ENCODE measurements at places on chromosomes 6 and 20. TPM values are rescaled to one million over a fixed set of nuclear protein-coding genes. Genes with fewer than 3 reads are reported as not detected.
A peak's percentile ranks its signal among the peaks of the same experiment; 100 is the strongest.

Gene BNIP5
- total RNA-seq, result not detected

Gene SYNDIG1
- total RNA-seq, result 5.9 TPM

Gene CST2
- total RNA-seq, result not detected

Gene PSORS1C2
- total RNA-seq, result not detected

Gene CNKSR3
- total RNA-seq, result 6.2 TPM

Gene NKAIN4
- total RNA-seq, result 6.9 TPM

- no peaks in the 10 kb centered on the region for H3K36me3 ChIP-seq
- H3K4me1 ChIP-seq, result peaks cover 8% of the 10 kb centered on the region
- H3K4me3 ChIP-seq, result peak overlapping the region; percentile 86
- DNase-seq, result peak; percentile 79
- peak overlapping the region; percentile 59 for H3K27ac ChIP-seq
Observed at GRCh38 chr6:53347921-53348370, 804 bp downstream of the ELOVL5 start.

GRCh38 chr20:49635866-49636265 is 67.9 kb upstream of the PTGIS start:
- H3K36me3 ChIP-seq, result peaks cover 35% of the 10 kb centered on the region
- H3K27ac ChIP-seq, result no peak overlapping the region
- peaks cover 7% of the 10 kb centered on the region for H3K4me1 ChIP-seq

- no peak for DNase-seq
- H3K4me3 ChIP-seq, result peak overlapping the region; percentile 94
- H3K4me1 ChIP-seq, result peaks cover 4% of the 10 kb centered on the region
- H3K27me3 ChIP-seq, result no peaks in the 10 kb centered on the region
Observed at GRCh38 chr6:4020822-4021132, 58.2 kb downstream of the FAM217A start.

DNA sequence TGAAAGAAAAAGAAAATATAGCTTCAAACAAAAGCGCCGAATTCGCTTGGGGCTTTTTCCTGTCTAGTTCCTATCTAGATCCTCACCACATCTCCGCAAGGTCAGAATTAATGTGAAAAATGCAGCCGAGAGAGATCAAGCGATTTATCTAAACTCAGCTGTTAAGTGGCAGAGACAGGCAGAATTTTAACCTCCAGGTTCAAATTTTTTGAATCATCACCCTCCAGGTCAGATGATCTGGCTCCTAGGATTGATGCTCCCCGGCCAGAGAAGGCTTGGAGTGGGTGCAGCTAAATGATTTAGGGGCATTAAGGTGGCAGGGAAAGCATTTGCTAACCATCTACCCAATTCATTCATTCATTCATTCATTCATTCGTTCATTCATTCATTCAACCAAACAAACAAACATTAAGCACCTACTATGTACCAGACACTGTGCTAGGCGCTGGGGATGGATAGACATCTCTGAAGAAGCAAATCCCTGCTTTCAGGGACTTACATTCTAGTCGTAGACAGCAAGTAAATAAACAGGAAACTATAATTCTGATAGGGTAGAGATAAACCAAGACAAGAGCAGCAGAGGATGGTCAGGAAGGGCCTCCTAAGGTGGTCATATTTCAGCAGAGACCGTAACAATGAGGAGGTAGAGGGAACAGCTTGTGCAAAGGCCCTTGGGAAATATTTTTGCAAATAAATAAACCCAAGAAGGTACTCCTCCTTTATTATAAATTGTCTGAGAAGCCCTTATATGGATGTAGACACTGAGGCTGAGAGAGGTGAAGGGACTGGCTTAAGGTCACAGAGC is 672 bp upstream of the UBE2V1 start:
- H3K4me3 ChIP-seq, result peak overlapping the region; percentile 60
- no peaks in the 10 kb centered on the region for H3K27me3 ChIP-seq
- peak overlapping the region; percentile 91 for H3K27ac ChIP-seq
- no peak for DNase-seq
- H3K36me3 ChIP-seq, result no peaks in the 10 kb centered on the region

GRCh38 chr20:16205507-16205906 is 367.7 kb downstream of the KIF16B start:
- no peak for DNase-seq
- H3K4me3 ChIP-seq, result no peak overlapping the region
- no peak overlapping the region for H3K27ac ChIP-seq
- H3K27me3 ChIP-seq, result no peaks in the 10 kb centered on the region

DNA sequence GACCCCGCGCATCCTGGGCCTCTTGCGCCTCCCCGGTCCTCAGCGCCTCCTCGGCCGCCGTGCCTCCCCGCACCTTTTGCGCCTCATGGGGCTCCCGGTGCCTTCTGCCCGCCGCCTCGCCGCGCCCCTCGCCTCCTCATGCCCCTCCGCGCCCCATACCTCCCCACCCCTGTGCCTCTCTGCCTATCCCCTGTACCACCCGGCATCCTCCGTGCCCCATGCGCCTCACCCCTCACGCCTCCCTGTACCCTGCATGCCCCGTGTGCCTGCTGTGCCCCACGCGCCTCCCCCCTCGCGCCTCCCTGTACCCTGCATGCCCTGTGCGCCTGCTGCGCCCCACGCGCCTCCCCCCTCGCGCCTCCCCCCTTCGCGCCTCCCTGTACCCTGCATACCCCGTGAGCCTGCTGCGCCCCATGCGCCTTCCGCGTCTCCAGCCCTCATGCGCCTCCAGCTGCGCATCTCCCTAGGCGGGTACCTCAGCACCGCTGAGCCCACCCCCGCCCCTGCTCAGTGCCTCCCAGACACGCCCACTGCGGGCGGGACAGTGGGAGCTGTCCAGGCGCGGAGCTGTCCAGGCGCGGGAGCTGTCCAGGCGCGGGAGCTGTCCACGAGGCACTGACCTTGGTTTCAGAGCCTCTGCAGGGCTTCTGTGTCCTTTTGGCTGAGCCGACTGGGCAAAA is 37.1 kb downstream of the IGF2R start:
- no peak overlapping the region for H3K27ac ChIP-seq
- H3K4me1 ChIP-seq, result no peaks in the 10 kb centered on the region
- no peaks in the 10 kb centered on the region for H3K36me3 ChIP-seq
- no peak overlapping the region for H3K4me3 ChIP-seq
- no peaks in the 10 kb centered on the region for H3K27me3 ChIP-seq

DNA sequence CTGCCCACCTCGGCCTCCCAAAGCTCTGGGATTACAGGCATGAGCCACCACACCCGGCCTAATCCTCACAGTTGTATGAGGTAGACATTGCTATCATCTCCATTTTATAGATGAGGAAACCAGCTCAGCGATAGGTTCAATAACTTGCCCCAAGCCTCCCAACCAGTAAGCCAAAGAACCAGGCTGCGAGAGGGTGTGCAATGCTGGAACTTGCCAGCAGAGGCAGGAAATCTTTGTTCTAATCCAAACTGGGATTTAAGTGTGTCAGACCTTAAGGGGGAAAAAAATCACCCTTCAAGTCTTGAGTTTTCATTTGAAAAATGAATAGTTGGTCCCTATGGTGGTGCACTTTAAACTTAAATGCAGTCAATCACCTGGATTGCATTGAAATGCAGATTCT is 20.1 kb upstream of the RNGTT start:
- H3K4me1 ChIP-seq, result no peaks in the 10 kb centered on the region
- no peak overlapping the region for H3K4me3 ChIP-seq
- H3K36me3 ChIP-seq, result no peaks in the 10 kb centered on the region
- peak; percentile 58 for DNase-seq
- H3K27me3 ChIP-seq, result no peaks in the 10 kb centered on the region

DNA sequence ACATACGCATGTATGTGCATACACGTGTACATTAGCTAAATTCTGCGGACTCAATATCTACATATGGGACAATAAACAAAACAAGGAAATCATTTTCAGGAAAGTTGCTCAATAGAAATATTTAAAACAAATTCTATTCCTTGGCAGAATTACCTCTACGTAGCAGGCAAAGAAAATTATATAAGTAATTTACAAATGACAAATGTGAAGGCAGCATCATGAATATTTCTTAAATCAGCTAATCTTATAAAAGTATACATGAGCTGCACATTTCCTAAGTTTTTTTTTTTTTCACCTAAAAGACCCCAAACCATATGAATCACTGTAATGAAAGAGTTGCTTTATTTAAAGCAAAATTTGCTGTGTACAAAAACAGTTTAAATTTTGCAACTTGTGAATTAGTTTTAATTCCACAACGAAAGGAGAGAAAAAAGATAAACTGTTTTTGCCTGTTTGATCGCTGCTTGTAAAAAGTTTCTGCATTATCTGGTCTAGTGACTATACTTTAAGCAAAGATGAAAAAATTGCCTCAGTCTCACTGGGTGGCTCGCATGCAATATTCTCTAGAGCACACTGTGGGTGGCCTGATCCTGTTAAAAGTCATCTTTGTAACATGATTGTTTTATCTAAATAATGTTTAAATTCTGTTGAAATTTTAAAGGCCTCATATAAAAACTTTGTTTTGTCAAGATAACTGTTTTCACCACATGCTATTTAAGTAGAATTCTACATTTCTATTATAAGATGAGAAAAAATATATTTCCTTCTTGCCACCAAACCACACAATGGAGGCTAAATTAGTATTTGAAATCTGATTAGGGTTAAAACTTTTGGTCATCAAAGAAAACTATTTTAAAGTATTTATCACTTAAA is 57.1 kb downstream of the HUS1B start:
- H3K4me3 ChIP-seq, result no peak overlapping the region
- H3K27ac ChIP-seq, result no peak overlapping the region
- no peak for DNase-seq
- H3K4me1 ChIP-seq, result no peaks in the 10 kb centered on the region
- no peaks in the 10 kb centered on the region for H3K27me3 ChIP-seq

DNA sequence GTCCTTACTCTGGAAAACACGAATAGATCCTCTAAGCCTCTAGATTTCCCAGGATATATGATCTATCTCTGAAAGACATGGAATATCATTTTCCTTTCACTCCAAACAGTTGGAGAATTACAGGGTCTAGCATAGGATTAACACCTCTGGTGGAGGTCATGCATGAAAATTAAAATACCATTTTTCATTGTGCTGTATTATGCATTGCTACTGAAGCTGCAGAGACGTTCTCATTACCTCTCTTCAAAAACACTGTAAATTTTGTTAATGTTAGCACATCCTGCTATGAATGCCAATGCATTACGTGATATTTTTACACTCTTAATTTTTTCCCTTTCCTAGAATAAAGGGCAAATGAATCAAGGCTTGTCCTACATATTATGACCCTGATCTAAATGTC is 558.6 kb downstream of the TBC1D32 start:
- no peak overlapping the region for H3K27ac ChIP-seq
- H3K27me3 ChIP-seq, result no peaks in the 10 kb centered on the region
- DNase-seq, result no peak
- no peaks in the 10 kb centered on the region for H3K4me1 ChIP-seq
- no peak overlapping the region for H3K4me3 ChIP-seq
- no peaks in the 10 kb centered on the region for H3K36me3 ChIP-seq

GRCh38 chr6:21747441-21747840 is 153.9 kb downstream of the SOX4 start:
- H3K36me3 ChIP-seq, result no peaks in the 10 kb centered on the region
- peaks cover 3% of the 10 kb centered on the region for H3K4me1 ChIP-seq
- no peaks in the 10 kb centered on the region for H3K27me3 ChIP-seq
- H3K4me3 ChIP-seq, result no peak overlapping the region
- H3K27ac ChIP-seq, result no peak overlapping the region

- no peaks in the 10 kb centered on the region for H3K4me1 ChIP-seq
- H3K36me3 ChIP-seq, result no peaks in the 10 kb centered on the region
- no peaks in the 10 kb centered on the region for H3K27me3 ChIP-seq
- no peak for DNase-seq
- H3K4me3 ChIP-seq, result no peak overlapping the region
Observed at GRCh38 chr6:55853008-55854001, 22.1 kb downstream of the BMP5 start.

- H3K27ac ChIP-seq, result no peak overlapping the region
- H3K4me3 ChIP-seq, result no peak overlapping the region
- no peaks in the 10 kb centered on the region for H3K27me3 ChIP-seq
- H3K36me3 ChIP-seq, result no peaks in the 10 kb centered on the region
- H3K4me1 ChIP-seq, result no peaks in the 10 kb centered on the region
Observed at GRCh38 chr6:106370639-106371038, 10.1 kb downstream of the CRYBG1 start.

- H3K4me1 ChIP-seq, result peaks cover 3% of the 10 kb centered on the region
- H3K36me3 ChIP-seq, result 0 out of 2 replicates have a peak, but pooled peaks cover under 1% of the 10 kb centered on the region
- no peak overlapping the region for H3K4me3 ChIP-seq
- H3K27ac ChIP-seq, result no peak overlapping the region
- DNase-seq, result no peak
Observed at GRCh38 chr6:14889188-14889587, 356.7 kb upstream of the JARID2 start.

- DNase-seq, result no peak
- no peak overlapping the region for H3K27ac ChIP-seq
- H3K27me3 ChIP-seq, result no peaks in the 10 kb centered on the region
- H3K36me3 ChIP-seq, result no peaks in the 10 kb centered on the region
Observed at GRCh38 chr6:149060985-149061760, 256.3 kb upstream of the TAB2 start.

- no peak overlapping the region for H3K4me3 ChIP-seq
- DNase-seq, result no peak
- H3K27me3 ChIP-seq, result no peaks in the 10 kb centered on the region
- no peak overlapping the region for H3K27ac ChIP-seq
- H3K4me1 ChIP-seq, result no peaks in the 10 kb centered on the region
Observed at GRCh38 chr6:166612471-166612881, 14.6 kb downstream of the RPS6KA2 start.

Data from H1 (cell line).